ENCODE measurements at places on chromosomes 2 and 18.

- no peak for DNase-seq
These were observed 270.7 kb upstream of the HDAC4 start for GRCh38 chr2:239671471-239671870.

GRCh38 chr2:186629250-186629996, 39.6 kb downstream of the ITGAV start:
- DNase-seq, result no peak

DNA sequence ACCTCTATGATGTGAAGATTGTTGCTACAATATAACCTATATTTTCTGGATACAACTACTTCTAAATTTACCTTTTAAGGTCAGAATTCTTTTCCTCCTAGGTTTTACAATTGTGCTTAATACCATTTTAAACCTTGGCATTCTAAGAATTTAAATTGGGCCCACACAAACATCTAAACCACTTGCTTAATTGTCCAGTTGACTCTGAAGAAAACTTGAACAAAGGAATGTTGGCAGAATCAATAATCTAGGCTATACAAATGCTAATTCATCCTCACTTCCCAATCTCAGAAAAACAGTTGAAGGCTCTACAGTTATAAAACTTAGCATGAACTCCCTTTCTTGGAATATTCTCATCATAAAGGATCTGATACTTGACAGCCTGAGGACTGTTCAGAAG, 84.3 kb downstream of the RPRM start:
- DNase-seq, result no peak

GRCh38 chr2:141570474-141571131, 560.2 kb downstream of the LRP1B start:
- no peak for DNase-seq

- no peak for DNase-seq
These were observed 26.8 kb downstream of the HNMT start for GRCh38 chr2:137991078-137991477.

DNA sequence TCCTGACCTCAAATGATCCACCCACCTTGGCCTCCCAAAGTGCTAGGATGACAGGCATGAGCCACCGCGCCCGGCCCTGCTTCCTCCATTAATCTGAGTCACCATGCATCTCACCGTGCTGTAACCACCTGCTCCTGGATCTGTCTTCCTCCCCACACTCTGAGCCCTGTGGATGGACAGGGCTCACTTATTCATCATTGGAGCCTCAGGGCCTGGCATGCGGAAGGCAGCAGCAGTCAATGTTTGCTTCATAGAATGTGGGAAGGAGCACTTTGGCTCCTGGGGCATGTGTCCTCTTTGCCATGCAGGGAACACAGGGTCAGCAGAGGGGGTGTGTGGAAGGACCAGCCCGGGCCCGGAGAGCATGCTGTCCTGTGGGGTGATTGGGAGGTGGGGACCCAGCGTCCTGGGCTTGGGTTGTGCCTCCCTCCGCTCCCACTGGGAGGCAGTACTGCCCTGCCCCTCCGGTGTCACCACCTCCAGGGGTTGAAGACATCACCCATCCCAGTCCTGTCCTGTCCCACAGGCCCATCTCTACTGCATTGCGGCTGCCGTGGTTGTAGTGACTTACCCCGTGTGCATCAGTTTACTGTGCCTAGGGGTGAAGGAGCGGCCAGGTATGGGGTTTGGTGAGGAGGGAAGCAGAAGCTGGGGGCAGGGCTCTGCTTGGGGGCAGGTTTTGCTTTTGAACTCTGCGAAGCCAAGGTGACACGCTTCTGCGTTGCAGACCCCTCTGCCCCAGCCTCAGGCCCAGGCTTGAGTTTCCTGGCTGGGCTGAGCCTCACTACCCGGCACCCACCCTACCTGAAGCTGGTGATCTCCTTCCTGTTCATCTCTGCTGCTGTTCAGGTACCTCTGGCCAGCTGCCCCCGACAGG, 11.5 kb downstream of the MFSD2B start:
- DNase-seq, result no peak

Measured in cerebellar nuclear complex (tissue), 1 donor.